ENCODE measurements at places on chromosomes 12 and 14. TPM values are rescaled to one million over a fixed set of nuclear protein-coding genes. Genes with fewer than 3 reads are reported as not detected.

OR11H7 gene
- not detected for total RNA-seq

HELB gene
- total RNA-seq = 42.3 TPM

GRCh38 chr12:124053851-124054250, 80.8 kb downstream of the ZNF664 start:
- no peaks in the 10 kb centered on the region for H3K36me3 ChIP-seq
- no peaks in the 10 kb centered on the region for H3K4me1 ChIP-seq
- H3K27ac ChIP-seq = no peak overlapping the region

DNA sequence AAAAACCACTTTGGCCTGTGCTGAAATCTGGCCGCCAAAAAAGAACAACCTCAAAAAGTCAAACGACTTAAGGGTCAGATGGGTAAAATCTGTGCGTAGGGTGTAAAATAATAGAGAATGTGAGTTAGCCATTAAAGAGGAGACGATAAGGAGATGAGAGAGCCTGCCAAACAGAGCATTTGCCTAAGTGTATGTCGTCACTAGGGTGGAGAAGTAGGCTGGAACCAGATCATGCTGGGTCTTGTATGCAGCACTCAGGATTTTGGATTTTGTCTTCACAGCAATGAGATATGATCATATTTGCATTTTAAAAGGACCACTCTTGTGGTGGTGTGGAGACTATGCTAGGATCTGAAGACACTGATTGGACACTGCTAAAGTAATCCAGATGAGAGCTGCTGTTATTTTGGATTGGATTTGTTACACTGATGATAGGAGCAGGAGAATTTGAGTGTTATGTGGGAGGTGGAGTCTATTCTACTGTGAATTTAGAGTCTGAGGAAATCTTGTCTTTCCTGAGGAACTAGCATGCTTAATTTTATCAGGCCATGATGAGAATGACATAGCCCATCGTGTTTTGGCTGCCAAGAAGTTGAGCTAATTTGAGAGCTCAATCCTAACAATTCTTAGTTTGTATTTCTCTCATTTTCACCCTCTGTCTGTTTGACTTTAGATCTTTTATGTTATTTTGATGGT, 24.8 kb upstream of the DBX2 start:
- no peak overlapping the region for H3K4me3 ChIP-seq
- H3K27ac ChIP-seq = no peak overlapping the region
- no peaks in the 10 kb centered on the region for H3K36me3 ChIP-seq
- DNase-seq = no peak
